ENCODE measurements at places on chromosomes 3 and 15.

DNA sequence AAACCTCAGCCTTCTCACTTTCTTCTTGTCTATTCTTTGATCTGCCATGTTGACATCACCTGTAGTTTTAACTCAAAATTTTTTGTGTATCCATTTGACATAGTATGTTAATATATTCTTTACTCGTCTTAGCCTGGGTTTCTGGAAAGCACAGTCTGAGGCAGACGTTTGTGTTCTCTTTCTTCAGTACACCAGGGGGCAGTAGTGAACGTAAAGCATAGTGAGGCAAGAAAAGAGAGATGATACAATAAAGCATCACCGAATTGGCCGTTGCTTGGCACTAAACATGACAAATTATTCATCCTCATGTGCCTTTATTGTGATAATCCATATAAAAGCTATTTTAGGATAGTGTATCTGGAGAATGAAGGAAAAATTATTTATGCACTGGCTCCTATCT lies 141.0 kb upstream of the MYRIP start:
- peak; percentile 80 for DNase-seq

DNA sequence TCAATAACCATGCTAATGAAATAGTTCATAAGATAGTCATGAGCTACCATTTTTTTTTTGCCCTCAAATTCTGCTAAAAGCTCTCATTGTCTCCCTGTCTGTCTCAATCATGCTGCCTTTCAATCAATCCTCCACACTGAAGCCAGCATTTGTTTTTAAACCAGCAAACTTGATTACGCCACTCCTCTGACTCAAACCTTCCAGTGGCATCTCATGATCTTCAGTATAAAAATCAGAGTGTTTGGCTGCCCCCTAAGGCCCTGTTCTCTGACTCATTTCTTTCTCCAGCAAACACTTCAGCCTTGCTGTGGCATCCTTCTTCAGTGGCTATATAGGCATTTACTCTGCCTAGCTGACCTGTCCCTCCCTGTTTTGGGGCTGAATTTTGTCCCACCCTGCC lies 36.0 kb upstream of the EOMES start:
- peak; percentile 91 for DNase-seq

DNA sequence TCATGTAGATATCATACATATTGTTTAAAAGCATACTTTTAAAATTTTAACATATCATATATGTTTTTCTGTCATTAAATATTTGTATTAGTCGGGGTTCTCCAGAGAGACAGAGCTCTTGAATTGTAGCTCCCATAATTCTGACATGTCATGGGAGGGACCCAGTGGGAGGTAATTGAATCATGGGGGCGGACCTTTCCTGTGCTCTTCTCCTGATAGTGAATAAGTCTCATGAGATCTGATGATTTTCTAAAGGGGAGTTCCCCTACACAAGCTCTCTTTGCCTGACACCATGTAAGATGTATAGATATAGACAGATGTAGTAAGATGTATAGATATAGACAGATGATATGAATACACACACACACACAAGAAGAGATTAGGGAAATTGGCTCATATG lies 161.2 kb upstream of the ABI3BP start:
- DNase-seq = peak; percentile 21

GRCh38 chr3:161915418-161915750 lies 418.8 kb downstream of the OTOL1 start:
- no peak for DNase-seq

DNA sequence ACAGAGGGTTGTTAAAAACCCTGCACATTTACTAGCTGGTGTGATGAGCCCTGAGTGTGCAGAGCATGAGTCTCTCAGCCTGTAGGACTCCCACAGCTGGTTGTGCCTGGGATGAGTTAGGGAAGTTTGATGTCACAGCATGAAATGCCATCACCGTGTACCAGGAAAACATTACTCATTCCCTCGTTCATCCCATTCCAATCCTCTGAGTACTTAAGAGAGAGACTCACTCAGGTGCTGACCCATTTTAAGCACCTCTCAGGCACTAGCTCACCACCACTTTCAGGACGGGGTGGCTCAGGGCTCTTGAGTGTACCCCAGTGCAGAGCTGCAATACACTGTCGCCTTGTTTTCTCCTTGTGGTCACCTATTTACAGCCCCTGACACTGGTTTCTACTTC lies 18.7 kb downstream of the MGLL start:
- DNase-seq = peak; percentile 88

GRCh38 chr3:126051234-126051633 lies 32.7 kb downstream of the SLC41A3 start:
- DNase-seq = no peak

- no peak for DNase-seq
These were observed 138.4 kb downstream of the GHSR start for GRCh38 chr3:172309741-172310427.

- DNase-seq = no peak
These were observed 66.0 kb downstream of the ST6GAL1 start for GRCh38 chr3:186996356-186996755.

- DNase-seq = peak; percentile 93
These were observed 906.0 kb upstream of the ALCAM start for GRCh38 chr3:104460477-104461406.

- no peak for DNase-seq
These were observed 9.2 kb upstream of the ACAN start for GRCh38 chr15:88794001-88794400.

- DNase-seq = no peak
These were observed 117.5 kb downstream of the FAM174B start for GRCh38 chr15:92538115-92538514.

DNA sequence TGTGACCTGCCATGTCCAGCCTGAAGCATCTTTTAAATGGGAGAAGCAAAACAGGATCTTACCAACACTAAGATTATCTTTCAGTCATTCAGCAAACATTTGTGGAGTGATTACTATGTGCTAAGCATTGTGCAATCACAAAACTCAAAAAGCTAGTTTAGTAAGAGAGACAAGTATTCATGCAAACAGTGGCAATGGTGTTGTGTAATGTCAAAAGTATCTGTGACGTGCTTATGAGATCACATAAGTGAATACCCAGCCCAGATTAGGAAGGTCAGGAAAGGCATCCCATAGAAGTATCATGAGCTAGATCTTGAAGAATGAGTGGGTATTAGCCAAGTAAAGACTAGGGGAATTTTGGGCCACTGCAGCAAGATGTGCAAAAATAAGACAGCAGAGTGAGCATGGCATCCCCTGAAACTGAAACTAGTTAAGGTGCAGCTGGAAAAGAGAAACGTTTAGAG lies 32.1 kb downstream of the SEC62 start:
- DNase-seq = peak; percentile 90
